ENCODE measurements at places on chromosomes 1 and 21.
A peak's percentile ranks its signal among the peaks of the same experiment; 100 is the strongest.

DNA sequence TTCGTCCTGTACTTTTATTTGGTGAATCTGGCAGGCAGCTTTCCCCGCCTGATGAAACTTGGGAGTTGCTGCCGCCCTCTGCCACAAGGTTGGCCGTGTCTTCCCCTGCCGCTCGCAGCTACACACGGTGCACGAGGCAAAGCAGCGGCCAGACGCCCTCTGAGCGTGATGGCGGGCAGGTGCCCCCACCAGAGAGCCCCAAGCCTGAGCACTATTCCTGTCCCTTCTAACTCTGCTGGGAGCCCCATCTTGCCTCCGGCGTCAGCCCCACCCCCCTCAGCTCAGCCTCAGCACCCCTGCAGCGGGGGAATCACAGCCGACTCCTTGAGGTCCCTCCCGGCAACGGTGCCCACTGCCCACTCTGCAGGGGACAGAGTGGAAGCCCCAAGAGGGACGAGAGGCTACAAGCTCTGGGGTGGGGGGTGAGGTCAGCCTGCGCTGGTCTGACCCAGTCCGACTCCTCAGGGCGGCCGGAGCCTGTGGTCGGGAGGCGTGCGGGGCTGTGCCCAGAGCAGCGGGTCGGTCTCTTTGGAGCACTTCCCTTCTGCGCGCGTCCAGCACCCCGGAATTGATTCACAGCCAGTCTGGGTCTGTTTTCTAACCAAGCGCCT is 41.3 kb downstream of the RIPK4 start:
- no peak for DNase-seq

DNA sequence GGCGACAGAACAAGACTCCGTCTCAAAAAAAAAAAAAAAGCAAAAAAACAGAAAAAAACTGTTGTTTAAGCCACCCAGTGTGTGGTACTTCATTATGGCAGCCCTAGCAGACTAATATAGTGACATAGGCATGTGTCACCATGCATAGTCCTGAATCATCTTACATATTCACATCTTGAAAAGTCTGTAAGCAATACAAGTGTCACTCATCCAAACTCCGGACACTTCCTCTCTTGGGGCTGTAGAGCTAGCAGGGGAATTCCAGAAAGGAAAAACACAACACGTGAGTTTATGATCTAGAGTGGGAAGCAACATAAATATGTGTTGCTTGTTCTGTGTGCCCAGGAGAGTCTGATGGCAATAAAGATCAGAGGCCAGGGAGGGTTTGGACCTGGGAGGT is 81.6 kb upstream of the KCNE2 start:
- DNase-seq: no peak

DNA sequence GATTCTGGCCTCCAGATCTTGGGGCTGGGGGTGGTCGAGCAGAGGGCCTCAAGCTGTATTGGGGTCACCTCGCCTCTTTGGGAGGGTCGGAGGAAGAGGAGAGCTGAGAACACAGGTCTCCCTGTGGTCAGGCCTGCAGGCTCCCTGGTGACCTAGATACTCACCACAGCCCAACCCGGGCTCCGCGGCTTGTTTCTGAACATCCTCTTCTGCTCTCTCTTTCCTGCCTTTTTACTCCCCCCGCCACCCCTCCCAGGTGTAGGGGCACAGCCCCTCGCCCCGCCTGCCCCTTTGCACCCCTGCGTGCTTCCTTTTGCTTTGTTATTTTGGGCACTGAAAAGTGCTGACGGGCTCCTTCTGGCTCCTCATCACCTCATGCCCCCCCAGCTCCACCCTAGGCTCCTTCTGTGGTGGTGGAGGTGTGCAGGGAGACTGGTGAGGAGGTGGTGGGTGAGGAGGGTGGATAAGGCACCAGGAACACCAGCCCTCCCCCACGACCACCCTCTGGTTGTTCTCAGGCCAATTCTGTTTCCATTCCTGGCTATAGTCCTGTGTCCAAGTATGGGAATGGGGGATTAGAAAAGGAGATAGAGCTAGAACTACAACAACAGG is 10.6 kb upstream of the LINGO4 start:
- DNase-seq: no peak

- DNase-seq: no peak
Observed at GRCh38 chr1:242448910-242449645, 75.4 kb downstream of the PLD5 start.

DNA sequence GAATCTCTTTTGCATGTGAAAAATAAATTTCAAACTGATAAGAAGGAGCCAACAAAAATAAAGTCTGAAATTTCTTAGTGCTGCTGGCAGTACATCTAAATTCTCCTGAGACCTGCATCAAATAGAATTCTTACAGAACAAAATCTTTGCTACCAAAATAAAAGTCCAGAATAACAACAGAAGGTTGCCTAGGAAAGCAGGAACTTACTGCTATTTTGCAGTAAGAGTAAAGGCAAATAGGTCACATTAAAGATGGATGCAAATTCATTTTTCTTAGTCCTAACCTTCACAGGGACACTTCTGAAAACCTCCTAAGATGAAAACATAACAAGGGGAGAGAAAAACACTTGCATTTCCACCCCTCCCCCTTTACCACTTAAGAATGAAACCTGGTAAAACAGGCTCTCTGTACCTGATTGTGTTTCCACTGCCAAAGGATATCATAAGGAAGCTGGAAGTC is 59.0 kb downstream of the RUSC1 start:
- no peak for DNase-seq

- DNase-seq: no peak
Observed at GRCh38 chr1:3890389-3891328, 9.4 kb downstream of the C1orf174 start.

DNA sequence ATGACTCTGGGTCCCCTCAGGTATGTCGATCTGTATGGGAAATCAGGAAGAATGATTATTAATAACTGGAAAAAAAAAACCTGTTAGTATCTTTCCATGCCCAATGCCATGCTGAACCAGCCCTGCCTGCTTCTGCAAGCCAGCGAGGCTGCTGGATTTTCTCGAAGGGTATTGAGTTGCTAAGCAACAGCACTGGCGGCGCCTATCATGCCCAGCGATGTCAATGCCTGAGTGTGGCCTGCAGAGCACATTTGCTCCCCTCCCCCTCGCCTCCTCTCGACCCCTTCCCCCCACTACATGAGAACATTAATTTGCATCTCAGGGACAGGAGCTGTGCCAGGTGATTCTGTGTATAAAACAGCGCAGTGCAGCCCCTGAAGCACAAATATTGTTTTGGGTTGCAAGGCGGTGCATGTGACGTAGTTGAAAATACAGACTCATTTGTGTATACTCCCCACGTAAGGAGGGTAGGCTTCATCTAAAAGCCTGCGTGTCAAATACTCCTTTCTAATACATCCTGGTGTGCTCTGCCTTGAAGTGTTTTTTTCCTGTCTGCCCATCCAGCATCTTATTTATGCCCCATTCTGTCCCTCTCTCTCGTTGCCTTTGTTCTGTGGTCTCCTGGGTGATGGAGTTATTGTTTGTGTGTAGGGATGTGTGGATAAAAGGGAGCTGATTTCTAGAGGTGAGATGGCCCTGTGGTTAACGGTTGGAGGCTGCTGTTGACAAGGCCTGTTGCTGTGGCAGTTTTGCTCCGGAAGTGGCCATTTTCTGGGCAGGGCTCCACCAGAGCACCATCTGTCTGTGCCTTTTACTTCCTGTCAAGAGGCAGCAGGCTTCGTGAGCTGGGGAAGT is 32.7 kb upstream of the ATP5PO start:
- DNase-seq: peak; percentile 68

- DNase-seq: no peak
Observed at GRCh38 chr1:48033495-48034045, 36.4 kb upstream of the TRABD2B start.

DNA sequence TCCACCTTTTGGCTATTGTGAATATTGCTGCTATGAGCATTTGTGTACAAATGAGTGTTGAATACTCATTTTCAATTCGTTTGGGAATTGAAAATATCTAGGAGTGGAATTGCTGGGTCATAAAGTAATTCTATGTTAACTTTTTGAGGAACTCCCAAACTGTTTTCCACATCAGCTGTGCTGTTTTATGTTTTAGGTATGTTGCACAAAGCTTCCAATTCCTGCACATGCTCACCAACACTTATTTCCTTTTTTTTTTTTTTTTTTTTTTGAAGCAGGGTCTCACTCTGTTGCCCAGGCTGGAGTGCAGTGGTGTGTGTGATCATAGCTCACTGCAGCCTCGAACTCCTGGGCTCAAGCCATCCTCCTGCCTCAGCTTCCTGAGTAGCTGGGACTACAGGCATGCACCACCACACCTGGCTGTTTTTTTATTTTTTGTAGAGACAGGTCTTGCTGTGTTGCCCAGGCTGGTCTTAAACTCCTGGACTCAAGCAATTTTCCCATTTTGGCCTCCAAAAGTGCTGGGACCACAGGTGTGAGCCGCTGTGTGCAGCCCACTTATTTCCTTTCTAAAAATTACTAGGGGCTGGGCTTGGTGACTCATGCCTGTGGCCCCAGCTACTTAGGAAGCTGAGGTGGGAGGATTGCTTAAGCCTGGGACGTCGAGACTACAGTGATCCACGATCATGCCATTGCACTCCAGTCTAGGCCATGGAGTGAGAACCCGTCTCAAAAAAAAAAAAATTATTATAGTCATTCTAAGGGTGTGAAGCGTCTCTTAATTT is 33.4 kb downstream of the TMCC2 start:
- no peak for DNase-seq

- no peak for DNase-seq
Observed at GRCh38 chr1:162530307-162530987, 31.1 kb upstream of the UAP1 start.

- DNase-seq: no peak
Observed at GRCh38 chr1:100927276-100927675, 31.4 kb downstream of the SLC30A7 start.

DNA sequence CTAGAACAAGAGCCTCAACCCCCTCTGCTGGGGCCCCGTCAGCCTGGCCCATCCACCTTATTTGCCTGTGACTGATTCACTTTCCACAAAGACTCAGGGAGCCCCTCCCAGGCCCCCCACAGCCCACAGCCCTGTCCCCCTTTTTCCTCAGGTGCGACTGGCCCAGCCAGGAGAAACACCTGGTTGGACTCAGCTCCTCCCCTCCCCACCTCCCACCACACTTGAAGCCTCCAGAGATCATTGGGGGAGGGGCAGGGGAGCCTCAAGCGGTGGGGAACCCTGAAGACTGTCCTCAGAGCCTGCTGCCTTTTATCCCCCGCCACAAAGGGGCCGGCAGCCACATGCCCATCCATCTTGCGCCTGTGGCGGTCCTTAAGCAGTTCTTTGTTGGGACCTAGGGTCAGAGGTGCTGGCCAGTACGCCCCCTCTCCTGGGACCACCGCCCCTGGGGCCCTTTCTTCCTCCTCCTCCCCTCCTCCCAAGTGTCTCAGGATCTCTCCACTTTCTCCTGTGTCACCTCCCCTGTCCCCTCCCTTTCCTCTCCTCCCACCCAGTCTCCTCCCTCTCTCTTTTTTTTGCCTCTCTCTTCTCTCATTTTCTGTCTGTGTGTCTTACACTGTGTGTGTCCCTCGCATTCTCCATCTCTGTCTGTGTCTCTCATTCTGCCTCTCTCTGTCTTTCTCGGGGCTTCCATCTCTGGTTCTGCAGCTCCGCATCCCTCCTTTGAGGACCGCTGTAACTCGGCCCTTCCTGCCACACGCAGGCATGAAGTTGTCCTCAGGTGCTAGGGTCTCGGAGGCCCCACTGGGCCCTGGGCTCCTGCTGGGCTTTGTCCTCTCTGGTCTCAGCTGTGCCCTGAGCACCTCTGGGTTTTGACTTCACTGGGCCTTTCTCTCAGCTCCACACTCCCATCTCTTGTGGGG is 12.2 kb downstream of the CRABP2 start:
- DNase-seq: no peak

DNA sequence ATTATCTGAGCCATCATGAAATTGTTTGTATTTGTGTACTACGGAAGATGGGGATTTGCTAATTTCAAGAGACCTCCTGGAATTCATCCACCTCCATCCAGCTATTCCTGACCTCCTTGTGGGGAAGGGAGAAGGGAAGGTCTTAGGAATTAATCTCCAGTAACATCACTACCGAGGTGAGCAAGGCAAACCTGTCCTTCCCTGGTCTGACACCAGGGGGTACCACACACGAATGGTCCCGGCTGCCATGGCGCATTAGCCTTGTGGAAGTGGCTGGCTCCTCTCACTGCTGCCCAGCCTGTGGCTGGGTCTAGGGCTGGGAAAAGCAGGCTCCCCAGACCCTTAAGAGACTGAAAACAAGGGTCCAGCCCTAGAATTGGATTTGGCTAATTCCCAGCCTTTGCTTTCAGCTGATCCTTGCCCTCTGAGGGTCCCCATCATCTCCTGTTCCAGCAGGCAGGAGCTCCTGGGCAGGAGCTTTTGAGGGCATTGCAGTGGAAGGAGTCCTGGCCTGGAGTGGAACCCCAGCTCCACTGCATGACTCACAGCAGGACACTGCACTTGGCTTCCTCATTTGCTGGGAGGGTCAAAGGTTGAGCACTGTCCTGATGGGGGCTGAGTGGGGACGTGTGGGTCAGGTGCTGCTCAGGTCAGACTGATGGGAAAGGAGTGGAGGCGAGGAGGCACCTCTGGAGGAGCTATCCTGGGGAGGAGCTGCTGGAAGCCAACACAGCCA is 34.8 kb downstream of the RIMS3 start:
- DNase-seq: no peak

DNA sequence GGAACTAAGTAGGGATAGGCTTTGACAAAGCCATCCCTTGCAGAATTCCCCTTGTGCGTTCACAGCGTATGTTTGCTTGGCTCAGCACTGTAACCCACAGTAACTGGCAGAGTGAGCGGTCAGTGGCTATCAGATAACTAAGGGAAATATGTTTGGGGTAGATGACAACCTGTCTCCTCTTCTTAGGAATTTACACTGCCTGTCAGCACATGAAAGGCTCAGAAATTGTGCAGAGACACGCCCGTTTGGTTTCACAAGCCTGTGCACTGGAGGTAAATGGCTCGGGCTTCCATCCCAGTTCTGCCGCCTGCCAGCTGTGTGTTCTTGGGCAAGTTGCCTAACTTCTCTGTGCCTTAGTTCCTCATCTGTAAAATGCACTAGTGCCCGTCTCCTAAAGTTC is 101.2 kb downstream of the PRDM2 start:
- DNase-seq: no peak

GRCh38 chr1:186915555-186915954 is 86.8 kb downstream of the PLA2G4A start:
- DNase-seq: no peak

GRCh38 chr1:223405507-223405906 is 12.3 kb downstream of the CCDC185 start:
- DNase-seq: no peak

GRCh38 chr1:156904187-156904959 is 10.9 kb downstream of the PEAR1 start:
- DNase-seq: no peak

DNA sequence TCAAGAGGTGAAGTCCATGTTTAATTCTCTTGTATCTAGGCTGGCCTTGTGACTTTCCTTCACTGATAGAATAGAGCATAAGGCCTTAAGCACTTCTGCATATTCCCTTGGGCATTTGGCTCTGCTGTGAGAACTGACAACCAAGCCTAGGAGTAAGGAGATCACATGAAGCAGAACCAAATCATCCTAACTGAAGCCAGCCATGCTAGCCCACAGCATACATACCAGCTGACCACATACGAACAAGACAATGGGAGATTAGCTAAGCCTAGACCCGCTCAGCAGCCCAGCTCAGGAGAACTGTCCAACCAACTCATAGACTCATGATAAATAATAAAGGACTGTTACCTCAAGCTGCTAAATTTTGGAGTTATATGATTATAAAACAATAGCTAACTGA is 114.6 kb upstream of the NEK7 start:
- no peak for DNase-seq

Measured in stimulated activated CD4-positive, alpha-beta T cell treated with anti-CD3 and anti-CD28 coated beads, Interleukin-12 subunit alpha, Interleukin-12 subunit beta, amount 100 ng/mL, for 48 hours (primary cell).